Stimulated activated CD8-positive, alpha-beta memory T cell treated with anti-CD3 and anti-CD28 coated beads, Interleukin-15, amount 100 ng/mL, for 24 hours (primary cell): ENCODE measurements at places on chromosomes 1 and 21.
A peak's percentile ranks its signal among the peaks of the same experiment; 100 is the strongest.

GRCh38 chr21:23853796-23854379 lies 1753.4 kb downstream of the MRPL39 start:
- DNase-seq: no peak

DNA sequence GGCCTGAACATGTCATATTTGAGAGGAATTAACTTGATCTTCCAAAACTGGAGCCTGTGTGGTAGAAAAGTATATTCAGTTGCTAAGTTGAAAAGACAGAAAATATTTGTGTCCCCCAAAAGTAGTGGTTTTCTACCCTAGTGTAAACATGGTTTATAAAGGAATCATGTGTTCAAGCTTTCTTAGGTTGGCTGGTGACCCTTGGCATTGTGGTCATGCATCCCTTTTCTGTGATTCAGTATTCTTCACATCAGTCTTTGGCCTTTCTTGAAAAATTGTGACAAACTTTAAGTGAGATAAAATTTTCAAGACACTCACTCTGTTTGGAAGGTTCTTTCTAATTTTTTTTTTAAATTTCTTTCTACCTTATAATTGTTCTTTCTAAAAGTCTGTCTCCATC lies 193.2 kb downstream of the DHRS3 start:
- DNase-seq: no peak

GRCh38 chr1:52002038-52002917 lies 11.8 kb upstream of the RAB3B start:
- DNase-seq: no peak

- DNase-seq: no peak
Observed at GRCh38 chr1:203207751-203208150, 21.2 kb upstream of the CHI3L1 start.

- no peak for DNase-seq
Observed at GRCh38 chr1:203995228-203995627, 77.7 kb upstream of the SOX13 start.

DNA sequence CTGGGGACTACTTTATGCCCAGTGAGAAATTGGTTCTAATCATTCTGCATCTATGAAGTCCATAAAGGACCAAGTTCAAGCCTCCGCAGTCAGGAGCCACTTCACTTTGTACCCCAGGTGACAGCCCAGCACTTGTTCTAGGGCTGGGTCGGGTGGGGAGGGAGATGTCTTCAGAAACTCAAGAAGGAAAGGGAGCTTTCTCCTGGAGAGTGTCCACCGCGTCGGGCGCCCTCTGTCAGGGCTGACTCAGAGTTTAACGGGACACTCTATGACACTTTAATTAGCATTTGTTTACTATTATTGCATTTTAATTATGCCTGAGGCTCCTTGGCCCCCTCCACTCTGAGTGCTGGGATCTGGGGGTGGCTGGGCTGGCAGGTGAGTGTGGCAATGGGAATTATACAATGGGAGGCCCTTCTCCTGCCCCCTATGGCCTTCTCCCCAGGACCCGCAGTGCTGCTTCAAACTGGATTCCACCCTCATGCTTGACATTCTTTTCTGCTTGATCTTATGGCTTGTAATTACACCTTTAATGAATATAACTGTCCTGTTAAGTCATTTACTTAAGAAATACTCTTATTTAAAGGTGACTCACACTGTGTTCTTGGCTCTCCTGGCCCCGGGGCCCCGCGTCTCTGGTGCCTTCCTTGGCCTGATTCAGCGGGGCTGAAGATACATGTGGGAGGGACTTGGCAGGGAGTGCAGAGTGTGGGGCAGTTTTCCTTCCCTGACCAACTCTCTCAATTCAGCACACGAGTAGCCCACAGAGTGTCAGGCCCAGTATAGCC lies 136.6 kb downstream of the PLXNA2 start:
- DNase-seq: no peak

- DNase-seq: no peak
Observed at GRCh38 chr1:44300852-44301251, 54.2 kb downstream of the ERI3 start.

DNA sequence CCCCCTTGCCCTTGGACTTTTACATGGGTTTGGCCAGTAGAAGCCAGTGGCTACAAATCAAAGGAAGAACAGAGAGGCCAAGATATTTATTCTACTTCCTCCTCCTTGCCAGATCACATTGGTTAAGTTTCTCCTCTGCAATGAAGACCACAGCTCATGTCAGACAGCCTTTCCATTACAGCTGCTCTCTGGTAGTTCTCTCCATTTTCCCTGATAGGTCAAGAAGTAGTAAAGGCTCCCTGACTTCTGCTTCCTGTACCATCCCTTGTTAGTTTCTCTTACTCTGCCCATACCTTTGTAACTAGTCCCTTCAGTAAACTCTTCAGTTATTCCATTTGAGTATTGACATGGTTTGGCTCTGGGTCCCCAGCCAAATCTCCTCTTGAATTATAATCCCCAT lies 27.8 kb downstream of the NME7 start:
- no peak for DNase-seq

- no peak for DNase-seq
Observed at GRCh38 chr1:41520951-41521752, 36.7 kb upstream of the EDN2 start.

DNA sequence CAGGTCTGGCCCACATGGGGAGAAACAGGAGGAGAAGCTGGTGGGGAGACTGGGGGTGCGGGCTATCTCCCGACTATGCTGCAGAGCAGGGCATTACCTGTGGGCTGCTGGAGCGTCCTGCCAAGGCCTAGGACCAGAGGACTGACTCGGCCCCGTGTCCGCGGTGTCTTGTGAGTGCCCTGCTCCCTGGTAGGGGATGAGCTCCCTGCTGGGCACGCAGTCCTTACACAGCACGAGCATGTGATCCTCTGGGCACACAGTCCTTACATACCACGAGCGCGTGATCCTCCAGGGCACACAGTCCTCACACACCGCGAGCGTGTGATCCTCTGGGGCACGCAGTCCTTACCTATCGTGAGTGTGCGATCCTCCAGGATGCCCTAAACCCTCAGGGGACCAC lies 31.8 kb upstream of the CSF3R start:
- DNase-seq: no peak

DNA sequence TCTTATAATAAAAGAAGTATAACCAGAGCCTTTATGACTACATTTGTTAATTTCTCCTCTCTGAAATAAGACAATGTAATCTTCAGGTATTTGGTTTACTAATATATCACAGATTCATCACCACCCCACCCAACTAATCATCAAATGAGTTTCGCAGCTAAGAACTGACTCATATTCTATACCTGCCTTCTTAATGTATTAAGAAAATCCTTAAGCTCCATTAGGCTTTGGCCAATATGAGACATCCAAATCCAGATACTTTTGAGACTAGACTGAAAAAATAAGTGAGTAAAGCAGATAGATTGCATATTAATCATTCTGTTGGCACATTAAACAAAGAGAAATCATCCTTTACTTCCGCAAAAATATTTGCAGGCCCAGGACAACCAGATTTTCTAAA lies 18.7 kb upstream of the FMO2 start:
- no peak for DNase-seq

GRCh38 chr1:53807916-53808315 lies 30.2 kb downstream of the NDC1 start:
- DNase-seq: no peak

DNA sequence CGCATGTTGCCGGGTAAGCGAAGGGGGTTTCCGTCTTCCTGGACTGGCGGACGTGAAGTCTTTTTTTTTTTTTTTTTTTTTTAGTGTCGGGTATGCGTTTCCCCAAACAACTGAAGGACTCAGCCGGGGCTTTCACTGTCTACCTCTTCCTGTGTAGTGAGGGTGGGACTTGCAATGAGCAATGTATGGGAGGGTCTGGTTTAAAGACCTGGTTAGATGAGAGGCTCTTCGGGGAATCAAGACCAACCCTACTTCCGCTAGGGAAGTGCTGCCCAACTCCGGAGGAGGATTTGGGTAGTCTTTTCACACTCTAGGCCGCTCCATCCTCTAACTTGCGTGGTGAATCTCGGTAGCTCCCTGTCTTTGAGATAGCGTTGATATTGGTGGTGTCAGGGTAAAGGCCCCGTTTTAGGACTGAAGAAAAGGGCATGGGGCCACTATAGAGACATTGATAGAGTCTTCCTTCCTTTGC lies 754 bp downstream of the PRRC2C start:
- DNase-seq: no peak

GRCh38 chr1:180566026-180566425 lies 7.3 kb downstream of the OVAAL start:
- DNase-seq: no peak

DNA sequence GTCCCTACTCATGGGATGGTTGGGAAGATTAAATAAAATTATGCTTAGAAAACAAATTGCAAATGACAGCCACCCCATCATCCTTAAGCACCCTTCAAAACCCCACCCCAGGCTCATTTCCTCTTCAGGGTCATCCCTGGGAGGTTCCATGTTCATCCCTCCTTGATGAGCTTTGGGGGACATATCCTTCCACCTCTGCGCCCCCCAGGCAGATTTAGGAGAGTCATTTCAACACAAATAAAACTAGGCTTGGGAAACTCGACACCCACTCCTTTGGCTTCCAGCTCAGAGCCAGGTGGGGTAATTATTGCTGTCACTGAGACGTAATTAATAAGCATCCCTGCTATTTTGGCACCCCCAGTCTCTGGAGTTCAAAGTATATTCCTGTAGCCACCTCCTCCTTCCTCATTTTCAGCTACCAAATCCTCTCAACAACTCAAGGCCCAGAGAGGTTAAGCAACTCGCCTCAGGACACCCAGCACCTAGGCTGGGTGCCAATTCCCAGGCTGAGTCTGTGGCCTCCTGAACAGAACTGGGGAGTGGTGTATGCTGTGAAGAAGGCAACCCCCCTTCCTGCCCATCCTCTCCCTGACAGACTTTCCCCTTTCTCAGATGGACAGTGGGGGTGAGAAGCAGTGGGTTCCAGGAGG lies 595 bp downstream of the CRYBG2 start:
- no peak for DNase-seq

DNA sequence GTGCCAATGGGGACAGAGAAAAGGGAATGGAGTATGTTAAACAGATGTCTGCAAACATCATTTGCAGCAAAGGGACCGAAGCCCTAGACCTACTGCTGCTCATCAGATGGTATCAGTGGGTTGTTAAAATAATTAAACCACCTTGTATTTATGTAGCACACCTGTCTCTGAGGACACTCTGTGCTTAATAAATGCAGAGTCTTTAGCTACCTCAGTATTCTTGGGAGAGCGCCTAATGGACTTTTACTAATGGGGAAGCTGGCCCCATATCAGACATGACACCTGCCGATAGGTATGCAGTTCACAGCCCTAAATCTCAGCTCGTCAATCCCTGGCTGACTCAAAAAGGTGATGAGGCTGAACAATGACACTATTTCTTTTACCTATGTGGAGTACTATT lies 54.4 kb downstream of the SYT6 start:
- DNase-seq: no peak

DNA sequence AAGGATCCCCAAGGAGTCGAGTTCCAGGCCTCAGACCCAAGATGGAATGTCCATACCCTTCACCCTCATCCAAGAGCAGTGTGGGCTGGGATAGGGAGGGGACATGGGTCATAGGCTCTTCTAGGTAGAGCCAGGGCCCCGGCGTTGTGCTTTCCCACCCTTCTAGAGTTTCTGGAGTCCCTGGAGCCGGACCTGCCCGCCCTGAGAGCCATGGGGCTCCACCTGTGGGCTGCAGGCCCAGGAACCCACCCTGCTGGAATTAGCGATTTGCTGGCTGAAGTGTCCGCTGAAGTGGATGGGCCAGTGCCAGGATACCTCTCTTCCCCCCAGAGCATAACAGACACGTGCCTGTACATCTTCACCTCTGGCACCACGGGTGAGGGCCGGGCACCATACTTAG lies 1.1 kb downstream of the SLC27A3 start:
- DNase-seq: no peak

DNA sequence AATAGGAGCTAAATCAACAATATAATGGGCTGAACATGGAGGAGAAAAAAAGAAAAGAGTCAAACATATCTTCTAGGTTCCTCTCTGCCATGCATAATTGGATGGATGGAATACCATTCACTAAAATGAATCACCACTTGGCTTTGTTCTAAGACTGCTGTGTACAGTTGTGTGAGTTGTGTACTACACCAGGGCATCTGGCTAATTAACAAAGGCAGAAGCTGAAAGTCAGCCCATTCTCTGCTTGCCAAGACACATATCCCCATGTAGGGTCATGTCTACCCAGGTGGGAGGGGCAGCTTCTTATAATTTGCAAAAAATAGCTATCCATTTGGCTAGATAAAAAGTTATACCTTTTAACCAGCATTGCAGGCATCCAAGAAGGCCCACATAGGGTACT lies 21.0 kb downstream of the JUN start:
- no peak for DNase-seq

DNA sequence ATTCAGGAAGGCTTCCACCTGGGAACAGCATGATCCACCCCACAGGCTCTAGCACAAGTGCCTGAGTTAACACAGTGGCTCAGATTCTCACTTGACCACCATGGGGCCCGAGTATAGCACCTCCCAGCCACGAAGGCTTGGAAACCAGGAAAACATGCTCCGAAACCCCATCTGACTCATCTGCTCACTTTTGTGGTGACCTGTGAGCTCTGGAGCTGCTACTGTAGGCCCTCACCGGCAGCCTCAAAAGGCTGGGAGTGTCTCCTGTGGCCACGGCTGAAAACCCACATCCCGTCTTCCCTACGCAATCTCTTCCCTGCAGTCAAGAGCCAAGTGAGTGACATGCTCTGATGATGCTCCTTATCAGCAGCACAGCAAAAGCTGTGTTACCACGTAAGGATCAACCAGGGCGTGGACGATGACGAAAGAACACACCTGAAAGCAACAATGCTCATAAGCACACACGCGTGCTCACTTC lies 81.4 kb downstream of the TGFBR3 start:
- peak; percentile 35 for DNase-seq

- no peak for DNase-seq
Observed at GRCh38 chr21:43916691-43917514, 51.9 kb downstream of the AGPAT3 start.

- no peak for DNase-seq
Observed at GRCh38 chr1:202966006-202966898, 805 bp downstream of the CYB5R1 start.

DNA sequence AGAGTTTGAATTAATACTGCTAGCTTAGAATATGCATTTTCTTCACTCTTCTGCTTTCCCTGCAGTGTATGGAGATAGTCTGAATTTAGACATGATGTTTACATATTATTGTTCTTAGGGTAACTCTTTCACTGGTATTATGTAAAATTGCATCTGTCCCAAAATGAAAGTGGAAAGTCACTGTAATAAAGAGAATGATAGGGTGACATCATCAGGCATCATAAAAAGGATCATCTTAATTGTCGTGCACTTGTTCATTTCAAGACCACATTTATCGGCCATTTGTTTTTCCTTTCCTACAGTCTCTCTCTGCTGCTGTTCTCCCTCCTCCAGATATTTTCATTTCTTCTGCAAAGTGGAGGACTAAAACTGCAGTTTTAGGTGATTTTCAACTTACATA lies 61.9 kb upstream of the ZNF281 start:
- no peak for DNase-seq

DNA sequence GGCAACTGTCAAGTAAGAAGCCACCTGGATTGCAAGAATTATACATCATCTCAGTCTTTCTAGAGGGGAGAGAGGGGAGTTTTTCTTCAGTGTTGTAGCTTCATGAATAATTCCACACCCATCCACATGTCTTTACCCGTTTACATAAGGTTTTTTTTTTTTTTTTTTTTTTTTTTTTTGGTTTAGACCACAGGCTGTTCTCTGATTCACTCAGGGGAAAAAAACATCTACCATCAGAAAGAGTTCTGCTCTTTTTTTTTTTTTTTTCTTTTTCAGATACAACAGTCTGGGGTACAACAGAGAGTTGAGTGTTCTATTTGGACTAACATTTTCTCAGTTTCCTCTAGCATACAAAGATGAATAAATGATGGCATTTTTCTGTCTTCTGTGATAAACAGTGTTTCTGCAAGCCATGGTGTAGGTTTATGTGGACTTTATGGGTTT lies 4.9 kb upstream of the KIF14 start:
- no peak for DNase-seq

- DNase-seq: no peak
Observed at GRCh38 chr1:86227026-86227425, 70.5 kb upstream of the COL24A1 start.
